Stimulated activated CD8-positive, alpha-beta memory T cell treated with anti-CD3 and anti-CD28 coated beads, Interleukin-2, amount 100 ng/mL, for 48 hours (primary cell): ENCODE measurements at places on chromosomes 13 and 19.
A peak's percentile ranks its signal among the peaks of the same experiment; 100 is the strongest.

GRCh38 chr19:46019270-46019669, 3.6 kb downstream of the PGLYRP1 start:
- DNase-seq, result no peak

DNA sequence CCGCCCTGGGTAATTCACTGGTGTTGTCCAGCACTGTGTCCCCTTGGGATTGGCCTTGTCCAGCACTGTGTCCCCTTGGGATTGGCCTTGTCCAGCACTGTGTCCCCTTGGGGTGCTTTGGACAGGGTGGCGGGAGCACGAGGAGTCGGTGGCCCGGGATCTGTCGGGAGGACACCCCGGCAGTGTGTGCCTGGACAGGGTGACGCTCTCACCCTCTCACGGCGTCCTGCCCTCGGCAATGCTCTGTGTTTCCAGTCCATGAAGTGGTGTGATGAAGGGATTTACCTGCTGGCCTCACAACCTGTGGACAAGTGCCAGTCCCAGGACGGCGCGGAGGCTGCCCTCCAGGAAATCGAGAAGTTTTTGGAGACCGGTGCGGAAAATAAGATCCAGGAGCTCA, 29.9 kb upstream of the F7 start:
- DNase-seq, result no peak

- peak; percentile 48 for DNase-seq
These were observed 43.2 kb downstream of the ZNF571 start for GRCh38 chr19:37551129-37551993.

- no peak for DNase-seq
These were observed 489.1 kb downstream of the DIAPH3 start for GRCh38 chr13:59674616-59675015.

- DNase-seq, result no peak
These were observed 287.1 kb downstream of the ITGBL1 start for GRCh38 chr13:101739382-101740178.

GRCh38 chr19:32172566-32173160, 172.7 kb upstream of the ZNF507 start:
- no peak for DNase-seq

GRCh38 chr13:114065926-114066774, 66.3 kb downstream of the RASA3 start:
- no peak for DNase-seq

DNA sequence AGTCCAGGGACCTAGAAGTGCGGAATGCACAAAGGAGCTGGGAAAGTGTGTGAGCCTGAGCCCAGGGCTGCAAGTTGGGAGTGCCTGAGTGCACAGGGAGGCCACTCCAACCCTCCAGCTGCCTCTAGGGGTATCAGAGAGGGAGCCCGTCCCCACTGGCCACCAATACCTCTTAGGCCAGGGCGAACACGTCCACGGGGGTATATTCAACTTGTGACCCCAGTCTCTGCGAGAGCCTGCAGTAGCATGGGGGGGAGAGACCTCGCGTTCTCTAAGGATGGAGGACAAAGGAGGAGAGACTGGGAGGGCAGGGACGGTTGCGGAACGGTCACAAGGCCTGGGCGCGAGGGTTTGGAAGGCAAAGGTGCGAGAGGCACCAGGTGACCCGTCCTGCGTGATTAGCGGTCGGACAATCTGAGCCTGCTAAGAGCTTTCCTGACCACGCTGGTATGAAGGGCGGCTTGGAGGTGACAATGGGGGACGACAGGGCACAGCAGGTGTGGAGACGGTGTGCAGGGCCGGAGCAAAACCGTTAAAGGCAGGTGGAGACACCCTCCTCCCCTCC, 676 bp downstream of the CD320 start:
- no peak for DNase-seq

DNA sequence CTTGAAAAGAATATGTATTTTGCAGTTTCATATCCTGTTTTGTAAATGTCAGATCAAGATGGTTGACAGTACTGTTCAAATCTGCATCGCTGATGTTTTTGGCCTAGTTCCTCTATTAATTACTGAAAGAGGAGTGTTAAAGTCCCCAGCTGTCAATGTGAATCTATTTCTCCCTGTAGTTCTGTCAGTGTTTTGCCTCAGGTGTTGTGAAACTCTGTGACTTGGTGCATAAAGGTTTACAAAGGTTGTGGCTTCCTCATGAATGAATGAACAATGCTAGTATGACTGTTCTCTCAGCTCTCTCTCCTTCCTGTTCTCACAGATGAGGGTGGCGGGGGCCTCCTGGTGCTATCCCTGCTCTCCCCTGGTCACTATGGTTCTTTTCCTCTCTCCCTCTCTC, 142.4 kb downstream of the MYCBP2 start:
- peak; percentile 13 for DNase-seq

- DNase-seq, result no peak
These were observed 1.5 kb downstream of the AMER2 start for GRCh38 chr13:25170554-25171111.

DNA sequence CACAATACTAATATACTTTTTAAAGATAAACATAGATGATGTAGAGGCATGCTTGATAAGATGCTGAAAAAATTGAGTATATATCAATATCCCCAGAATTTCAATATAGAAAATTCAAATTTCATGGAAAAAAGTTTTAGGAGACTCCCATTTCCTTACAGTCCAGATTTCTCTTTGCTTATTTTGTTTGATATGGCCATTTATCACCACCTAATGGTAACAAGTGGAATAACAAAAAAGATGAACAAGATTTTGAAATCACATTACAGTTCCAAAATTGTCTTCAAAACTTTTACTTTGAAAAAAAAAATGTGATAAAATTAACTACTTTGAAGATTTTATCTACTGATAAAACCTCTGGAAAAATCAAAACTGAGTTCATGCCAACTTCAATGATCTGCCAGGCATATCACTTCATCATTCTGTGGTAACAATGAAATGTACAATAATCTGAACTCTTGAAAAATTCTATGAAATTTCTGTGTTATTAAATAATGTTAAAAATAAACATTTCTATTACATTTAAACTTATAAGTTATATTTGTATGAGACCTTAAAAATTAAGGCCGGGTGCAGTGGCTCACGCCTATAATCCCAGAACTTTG, 17.5 kb downstream of the MIPEP start:
- DNase-seq, result no peak

DNA sequence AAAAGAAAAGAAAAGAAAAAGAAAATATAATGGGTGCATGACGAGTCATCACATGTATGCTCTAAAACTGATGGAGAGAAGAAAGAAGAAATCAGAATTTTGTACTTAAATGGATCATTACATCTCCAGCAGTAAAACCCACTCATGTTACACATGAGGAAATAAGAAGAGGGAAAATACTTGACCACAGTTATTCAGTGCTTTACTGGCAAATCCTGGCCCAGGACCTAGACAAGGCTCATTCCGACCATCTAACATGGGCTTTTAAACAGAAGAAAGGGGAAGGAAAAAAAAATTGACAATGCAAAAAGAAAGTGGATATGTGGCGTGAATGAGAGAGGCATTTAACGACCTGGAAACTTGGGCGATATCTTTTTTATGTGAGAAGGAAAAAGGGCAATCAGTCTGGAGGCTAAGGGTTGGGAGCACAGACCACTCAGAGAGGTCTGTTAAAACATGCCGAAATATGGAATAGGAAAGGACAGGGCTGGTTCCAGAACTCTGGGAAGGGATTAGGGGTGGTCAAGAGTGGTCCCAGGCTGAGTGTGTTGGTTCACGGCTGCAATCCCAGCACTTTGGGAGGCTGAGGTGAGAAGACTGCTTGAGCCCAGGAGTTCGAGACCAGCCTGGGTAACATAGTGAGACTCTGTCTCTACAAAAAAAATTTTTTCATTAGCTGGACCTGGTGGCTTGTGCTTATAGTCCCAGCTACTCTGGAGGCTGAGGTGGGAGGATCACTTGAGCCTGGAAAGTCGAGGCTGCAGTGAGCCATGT, 1.6 kb downstream of the SIGLECL1 start:
- no peak for DNase-seq

- DNase-seq, result peak; percentile 64
These were observed 1.4 kb upstream of the RAVER1 start for GRCh38 chr19:10334588-10335351.

DNA sequence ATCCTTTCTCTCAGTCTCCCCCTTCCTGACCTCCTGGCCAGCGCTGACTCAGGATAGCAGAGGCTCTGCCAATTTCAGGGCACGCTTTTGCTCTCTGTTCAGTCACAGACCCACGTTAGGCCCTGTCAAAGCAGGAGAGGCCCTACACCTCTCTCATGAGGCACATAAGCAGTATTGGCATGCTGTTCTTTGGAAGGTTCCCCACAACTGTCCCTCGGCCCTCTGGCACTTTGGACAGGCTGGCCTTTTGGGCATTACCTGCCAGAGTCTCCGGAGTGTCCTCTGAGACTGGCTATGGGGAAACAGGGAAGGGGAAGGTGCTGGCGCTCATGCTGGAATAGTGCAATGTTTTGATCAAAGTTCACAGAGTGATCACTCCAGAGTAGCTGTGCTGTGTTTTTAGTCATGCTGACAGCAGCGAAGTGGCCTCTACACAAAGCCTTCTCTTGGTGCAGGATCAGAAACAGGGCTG, 23.7 kb upstream of the UBE2L5 start:
- DNase-seq, result no peak

DNA sequence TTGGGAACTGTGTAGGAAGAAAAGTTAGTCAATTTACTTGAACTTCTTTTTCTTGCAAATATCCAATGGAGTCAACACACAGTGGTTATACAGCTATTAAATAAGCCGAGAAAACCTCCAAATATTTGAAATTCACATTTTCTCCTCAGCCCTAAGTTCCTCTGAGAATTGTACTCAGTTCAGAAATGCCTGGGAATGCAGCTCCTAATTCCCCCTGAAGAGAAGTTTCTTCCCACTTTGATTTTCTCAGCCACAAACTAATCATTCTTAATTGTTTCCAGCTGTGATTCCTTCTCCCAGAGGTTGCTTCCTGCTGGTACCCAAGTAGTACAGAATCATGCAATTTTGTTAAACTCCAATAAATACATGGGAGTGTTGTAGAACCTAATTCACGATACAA, 246.1 kb upstream of the MIR17HG start:
- no peak for DNase-seq

DNA sequence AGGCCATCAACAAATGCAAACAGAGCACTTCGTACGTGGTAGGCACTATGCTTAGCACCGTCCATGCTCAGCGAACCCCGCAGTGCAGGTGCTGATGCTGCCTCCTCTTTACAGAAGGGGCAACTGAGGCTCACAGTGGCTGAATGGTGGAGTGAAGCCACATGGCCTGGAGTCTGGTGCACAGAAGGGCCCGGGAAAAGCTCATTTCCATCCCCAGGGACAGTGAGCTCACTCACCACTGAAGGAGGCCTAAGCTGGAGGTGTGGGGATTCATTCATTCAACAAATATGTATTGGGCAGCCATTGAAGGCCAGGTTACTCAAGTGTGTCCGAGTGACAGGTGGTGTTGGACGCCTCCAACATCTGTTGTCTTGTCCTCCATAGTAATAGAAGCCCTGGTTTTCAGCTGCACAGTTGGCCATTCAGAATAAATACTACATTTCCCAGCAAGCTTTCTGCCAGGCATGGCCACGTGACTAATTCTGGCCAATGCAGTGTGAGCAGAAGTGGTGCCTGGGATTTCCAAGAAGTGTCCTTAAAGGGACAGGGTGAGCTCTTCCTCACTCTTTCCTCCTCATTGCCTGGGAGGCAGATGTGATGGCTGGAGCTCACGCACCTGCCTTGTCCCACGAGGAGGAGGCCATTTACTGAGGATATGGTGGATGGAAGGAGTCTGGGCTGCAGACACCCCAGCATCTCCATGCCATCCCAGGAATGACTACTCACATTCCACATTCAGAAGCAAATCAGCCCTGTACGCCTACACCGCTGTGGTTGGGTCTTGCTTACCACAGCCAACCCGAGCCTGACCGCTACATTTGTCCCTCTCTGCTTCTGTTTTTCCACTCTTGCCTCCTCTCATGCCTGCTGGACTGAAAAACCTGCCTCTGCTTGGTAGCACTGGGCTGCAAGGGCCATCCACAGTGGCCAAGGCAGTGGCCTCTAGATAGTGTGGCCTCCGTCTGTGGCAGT, 2.3 kb upstream of the ZNRF4 start:
- DNase-seq, result no peak

DNA sequence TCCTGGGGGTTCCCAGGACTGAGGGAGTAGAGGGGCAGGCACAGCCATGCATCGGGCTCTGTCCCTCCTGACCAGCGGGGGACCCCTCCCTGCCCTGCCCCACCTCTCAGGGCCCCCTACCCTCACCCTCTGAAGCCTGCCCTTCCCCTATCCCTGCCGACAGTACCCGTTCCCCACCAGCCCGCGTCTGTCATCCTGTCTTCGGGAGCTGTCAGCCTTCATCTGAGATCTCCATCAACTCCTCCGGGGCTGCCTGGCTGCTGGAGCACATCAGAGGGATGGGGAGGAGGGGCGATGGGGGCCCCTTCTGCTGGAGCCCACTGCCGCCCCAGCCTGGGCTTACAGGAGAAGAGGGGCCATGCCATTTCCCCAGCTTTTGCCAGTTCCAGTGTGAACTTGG, 6.2 kb upstream of the SHD start:
- DNase-seq, result no peak

DNA sequence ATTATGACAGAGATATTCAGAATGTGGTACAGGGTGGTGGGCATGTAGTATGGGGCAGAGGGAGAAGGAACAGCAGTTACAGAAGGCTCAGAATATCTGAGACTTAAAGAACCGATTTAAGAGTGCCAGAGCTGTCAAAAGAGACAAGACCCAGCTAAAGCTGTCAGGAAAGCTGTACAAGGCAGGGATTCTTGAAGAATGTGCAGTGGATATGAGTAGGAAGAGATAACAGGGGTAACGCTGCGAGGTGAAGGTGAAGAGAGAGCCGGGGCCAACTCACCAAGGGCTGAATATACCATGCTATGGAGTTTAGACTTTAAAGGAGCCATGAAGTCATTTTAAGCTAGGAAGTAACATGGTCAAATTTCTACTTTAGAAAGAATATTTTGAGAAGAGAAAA, 381.0 kb downstream of the DIAPH3 start:
- DNase-seq, result no peak

GRCh38 chr13:34900288-34900739, 41.8 kb upstream of the NBEA start:
- DNase-seq, result no peak

- no peak for DNase-seq
These were observed 157.9 kb downstream of the UQCRFS1 start for GRCh38 chr19:29054886-29055675.

GRCh38 chr13:40600149-40600751, 66.2 kb downstream of the FOXO1 start:
- peak; percentile 16 for DNase-seq

DNA sequence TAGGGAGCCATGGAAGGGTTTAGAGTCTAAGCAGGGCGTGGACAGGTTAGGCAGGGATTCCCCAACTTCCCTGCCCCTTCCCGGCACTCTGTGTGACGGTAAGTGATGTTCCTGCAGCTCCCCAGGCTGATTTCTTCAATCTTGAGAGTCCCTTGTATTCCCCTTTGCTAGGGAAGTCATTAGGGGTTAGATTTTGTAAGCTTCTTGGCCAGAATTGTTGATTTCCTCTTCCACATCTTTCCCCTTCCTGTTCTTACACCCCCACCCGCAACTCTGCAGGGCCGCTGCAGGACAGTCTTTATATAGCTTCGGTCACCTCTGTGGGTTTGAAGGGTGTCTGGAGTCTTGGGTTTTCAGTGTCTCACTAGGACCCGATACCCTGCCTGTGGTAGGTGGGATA, 10.6 kb upstream of the ADGRE1 start:
- DNase-seq, result no peak
